NCI-H1694 (cell line): ENCODE measurements at places on chromosomes 1 and 21.

GRCh38 chr1:168638884-168639283 is 62.5 kb downstream of the XCL1 start:
- no peak for DNase-seq

DNA sequence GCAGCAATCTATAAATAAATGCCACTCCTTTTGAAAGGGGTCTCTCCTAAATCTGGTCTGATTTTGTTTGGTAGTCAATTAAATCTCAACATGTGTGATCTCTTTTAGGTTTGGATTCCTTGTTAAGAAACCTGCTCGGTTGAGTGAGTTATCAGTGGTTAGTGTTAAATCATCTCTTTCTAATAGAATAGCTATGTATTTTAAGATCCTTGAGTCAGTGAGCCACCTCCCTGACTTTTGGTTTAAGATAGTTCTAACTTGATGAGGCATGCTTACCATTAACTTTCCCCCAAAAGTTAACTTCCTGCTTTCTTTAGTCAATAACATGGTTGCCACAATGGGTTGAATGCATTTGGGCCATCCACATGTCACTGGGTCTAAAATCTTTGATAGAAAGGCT is 93.1 kb upstream of the OLFM3 start:
- no peak for DNase-seq

- no peak for DNase-seq
Measured at GRCh38 chr1:245277276-245277675, 122.5 kb downstream of the KIF26B start.

DNA sequence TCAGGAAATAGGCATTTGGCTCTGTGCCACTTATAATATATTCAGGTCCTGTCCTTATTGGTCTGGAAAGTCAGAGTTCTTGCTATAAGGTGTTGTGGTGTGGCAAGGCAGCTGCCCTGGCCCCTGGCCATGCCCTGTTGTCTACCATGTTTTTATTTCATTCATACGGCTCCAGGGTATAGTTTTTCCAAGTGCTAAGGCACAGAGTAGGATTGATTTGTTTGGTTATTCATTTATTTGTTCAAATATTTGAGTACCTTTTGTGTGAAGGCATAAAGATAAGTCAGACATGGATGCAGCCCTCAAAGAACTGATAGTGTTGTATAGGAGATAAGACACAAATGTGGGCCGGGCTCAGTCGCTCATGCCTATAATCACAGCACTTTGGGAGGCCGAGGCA is 10.1 kb downstream of the ZBTB8B start:
- no peak for DNase-seq

DNA sequence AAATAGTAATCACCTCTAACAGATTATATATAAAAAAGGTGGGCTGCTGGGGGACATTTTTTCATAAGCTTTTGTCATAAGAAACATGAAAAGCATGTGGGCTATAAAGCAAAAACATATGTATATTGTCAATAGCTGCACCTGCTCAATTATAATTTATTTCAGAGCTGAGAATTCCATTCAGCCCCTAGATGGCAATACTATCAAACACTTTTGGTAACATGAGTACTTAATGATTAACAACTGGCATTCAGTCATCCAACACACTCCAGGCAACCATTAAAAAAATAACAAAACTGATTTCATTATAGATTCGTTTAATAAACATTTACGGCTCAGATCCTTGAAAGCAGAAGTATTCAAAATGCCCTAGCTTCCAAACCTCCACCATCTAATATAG is 115.1 kb downstream of the KCTD3 start:
- DNase-seq, result peak; percentile 63

DNA sequence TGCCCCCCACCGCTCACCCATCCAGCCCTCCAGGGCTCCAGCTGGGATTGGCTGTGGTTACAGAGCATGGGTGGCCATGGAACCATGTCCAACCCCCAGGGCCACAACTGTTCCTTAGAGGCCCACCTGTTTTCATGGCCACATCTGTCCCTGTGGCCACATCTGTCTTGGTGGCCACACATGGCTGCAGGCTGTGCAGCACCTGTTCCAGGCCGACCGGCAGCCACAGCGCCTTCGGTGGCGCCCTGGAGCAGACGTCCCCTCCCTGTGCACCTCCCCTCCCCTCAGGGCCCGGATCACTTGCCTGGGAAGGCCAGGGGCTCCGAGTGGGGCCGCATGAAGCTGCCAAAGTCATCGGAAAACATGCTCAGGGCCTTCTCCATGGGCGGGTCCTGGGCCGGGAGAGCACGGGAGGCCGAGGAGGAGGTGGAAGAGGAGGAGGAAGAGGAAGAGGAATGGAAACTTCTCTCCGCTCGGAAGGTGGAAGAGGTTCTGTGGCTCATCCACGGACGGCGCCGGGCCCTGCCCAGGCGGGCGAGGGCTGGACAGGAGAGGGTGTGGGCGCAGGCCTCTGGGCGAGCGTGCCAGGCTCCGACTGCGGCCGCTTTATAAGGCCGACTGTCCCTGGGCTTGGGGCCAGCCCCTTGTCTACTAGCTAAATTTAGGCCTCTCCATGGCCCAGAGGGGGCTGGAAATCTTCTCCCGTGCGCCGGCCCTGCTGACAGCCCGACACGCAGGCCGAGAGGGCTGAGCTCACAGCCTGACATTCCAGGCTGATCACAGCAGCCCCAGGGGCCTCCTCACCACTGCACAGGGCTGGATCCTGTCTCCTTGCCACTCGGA is at the start of gene HSPB7:
Gene HSPB7, minus strand, starts transcription at position 583 of the 843 bp plus-strand sequence. Its CDS starts 80 bp downstream, at position 503.
- DNase-seq, result no peak

DNA sequence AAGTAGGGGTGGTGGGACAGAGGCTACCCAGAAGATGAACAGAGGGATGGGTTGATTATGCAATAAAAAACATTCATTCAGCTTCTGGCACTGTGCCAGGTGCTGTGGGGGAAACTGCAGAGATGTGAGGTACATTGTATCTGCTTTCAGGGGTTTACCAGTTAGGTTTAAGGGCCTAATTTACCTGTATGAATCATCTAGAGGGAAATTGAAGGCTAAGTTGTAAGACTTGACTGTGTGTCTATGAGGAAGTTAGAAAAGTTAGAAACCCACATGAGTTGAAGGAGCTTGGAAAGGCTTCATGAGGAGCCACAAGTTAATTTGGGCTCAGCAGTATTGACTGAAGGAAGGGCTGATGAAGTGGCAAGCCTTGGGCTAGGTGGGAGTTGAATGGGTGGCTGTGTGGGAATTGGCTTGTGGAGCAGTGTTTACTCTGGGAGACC is 36.7 kb upstream of the APOBEC4 start:
- DNase-seq, result no peak

DNA sequence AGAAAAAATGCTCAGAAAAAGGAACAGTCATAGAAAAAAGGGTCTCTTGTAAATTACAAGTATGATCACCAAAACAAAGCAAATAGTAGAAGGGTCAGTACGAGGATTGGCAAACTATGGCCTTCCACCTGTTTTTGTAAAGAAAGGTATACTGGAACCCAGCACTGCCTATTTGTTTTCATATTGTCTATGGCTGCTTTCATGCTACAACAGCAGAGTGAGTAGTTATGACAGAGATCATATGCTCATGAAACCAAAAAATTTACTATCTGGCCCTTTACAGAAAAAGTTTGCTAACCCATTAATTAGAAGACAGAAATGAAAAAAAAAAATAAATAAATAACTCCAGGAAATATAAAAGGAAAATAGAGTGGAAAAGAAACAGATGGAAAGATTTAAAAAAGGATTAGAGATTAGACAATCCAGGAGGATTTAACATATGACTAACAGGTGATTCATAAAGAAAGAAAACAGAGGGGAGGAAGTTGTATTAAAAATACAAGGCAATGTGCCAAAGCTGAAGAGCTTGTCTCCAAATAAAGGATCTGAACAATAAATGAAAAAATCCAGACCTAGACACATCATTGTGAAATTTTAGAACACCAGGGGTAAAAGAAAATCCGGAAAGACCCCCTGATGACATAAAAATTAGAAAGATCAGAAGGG is 108.5 kb upstream of the SERTAD4 start:
- no peak for DNase-seq
